ENCODE measurements at places on chromosomes 6 and 20.

GRCh38 chr20:35216541-35216940 is 9.9 kb upstream of the MMP24 start:
- no peak for DNase-seq

DNA sequence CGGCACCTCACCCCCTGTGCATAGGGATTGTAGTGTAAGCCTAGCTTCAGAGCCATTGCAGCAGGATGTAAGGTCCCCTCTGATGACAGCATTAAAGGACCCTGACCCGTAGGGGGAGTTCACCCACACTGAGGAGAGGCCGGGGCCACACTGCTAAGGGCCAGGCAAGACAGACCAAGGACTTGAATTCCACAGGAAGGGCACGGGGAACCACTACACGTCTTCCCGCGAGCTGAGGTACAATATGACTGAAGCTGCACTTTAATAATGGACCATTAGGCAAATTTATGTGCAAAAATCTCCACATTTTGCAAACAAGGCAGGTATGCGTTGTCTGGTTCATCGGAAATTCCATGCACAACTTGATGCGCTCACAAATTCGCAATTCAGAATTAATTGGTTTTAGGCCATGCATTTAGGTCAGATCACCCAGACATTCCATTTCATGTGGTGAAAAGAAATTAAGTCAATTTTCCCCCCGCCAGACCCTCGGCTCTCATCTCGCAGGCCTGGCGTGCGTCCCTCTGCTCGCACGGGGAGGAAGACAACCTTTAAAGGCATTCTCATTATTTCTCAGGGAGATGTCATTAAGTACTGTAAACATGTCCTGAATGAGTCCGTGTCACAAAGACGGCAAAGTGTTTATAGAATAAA is 111.8 kb downstream of the FOXA2 start:
- DNase-seq = no peak

GRCh38 chr20:6121504-6121903 is 1.3 kb downstream of the FERMT1 start:
- no peak for DNase-seq

DNA sequence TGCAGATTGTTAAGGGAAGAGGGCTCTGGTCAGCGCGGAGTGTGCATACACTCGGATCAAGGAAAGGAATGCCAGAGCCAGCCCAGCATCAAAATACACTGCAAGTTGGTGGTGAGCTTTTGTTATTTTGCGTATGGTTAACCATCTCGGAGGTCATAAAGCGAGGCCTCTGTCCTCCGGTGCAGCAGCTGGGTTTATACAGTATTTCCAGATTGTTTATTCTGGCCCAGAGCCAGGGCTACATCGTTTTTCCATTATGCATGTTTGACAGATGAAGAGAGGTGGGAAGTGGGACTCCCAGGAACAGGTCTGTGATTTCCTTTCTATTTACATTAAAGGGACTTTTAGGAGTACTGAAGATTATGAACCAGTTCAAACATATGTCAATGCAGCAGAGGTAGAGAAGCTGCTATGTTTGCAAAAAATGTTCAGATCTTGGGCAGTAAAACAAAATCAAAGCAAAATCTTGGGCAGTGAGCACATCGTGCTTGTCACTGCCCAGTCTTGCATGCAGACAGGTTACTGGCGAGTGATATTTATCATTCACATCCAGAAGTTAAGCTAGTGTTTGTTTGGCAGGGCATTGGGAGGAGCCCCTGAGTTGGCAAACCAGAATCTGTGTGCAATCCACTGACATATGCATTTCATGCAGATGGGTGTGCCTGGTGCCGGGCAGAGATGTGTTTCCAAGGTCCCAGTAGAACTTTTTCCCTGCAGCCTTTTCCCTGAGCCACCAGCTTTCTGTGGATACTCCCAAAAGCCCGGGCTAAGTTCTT is 256.3 kb upstream of the TAB2 start:
- DNase-seq = no peak

GRCh38 chr6:42781796-42782688 is at the start of gene BICRAL:
TSS of gene BICRAL (plus strand) at chr6:42782052. CDS start at chr6:42822023, 39,971 bp downstream.
- DNase-seq = peak; percentile 76

- DNase-seq = no peak
Measured at GRCh38 chr6:125754566-125754965, 5.1 kb downstream of the HEY2 start.

GRCh38 chr6:26183237-26183580 is 96.0 kb downstream of the HFE start:
- DNase-seq = no peak

DNA sequence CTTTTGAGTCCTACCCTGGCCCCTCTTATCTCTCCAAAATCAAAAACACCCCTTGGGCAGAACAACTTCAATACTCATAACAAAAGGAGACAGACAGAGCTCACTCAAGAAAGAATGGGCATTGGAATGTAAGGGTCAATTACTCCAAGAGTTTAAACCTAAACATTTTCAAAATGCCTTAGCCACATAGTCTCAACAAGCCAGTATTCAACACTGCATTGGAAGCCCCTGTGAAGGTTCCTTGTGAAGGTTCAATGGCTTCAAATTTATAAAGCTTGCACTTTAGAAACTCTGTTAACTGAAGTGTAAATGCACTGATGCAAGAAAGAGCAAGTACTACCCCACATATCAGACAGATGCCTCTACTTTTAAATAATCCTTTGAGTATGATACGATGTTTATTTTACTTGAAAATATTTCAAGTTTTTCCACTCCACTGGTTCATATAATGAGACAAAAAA is 139.1 kb upstream of the LAMP5 start:
- no peak for DNase-seq

- no peak for DNase-seq
Measured at GRCh38 chr20:2829376-2829775, 11.1 kb downstream of the PCED1A start.

DNA sequence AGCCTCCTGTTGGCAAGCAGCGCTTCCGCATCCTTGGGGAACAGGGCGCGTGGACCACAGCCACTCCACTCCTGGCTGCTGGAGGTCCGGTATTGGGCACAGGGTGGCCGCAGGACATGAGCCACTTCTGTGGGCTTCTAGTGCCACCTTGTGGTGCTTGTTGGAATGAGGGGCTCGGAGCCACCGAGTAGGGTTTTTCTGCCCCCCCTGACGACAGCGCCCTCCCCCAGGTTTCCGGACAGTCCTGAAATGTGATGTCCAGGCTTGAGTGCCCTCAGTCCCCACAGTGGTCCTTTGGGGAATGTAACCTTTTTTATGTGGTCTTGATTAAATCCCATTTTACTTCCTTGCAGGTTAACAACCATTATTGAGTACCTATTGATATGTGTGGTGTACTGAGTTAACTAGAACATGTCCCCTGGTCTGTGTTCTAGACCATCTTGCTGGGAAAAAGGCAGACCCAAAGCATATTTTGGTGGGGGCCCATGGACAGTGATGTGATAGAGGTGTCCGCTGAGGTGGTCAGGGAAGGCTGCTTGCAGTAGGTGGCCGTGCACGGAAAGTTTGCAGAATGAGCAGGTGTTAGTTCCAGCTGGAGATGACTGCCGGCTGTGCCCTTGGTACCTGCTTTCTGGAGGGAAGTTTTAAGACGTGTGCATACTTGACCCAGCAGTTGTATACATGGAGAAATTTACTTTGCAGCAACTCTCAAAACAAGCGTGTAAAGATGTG is 70.0 kb downstream of the PTPN1 start:
- no peak for DNase-seq

All from stimulated activated naive CD4-positive, alpha-beta T cell treated with Interleukin-2 at 50 U/mL for 16 hours (primary cell).